ENCODE measurements at places on chromosomes 12 and 14.

- no peak for DNase-seq
These were observed 5.6 kb upstream of the STAT6 start for GRCh38 chr12:57116580-57117281.

DNA sequence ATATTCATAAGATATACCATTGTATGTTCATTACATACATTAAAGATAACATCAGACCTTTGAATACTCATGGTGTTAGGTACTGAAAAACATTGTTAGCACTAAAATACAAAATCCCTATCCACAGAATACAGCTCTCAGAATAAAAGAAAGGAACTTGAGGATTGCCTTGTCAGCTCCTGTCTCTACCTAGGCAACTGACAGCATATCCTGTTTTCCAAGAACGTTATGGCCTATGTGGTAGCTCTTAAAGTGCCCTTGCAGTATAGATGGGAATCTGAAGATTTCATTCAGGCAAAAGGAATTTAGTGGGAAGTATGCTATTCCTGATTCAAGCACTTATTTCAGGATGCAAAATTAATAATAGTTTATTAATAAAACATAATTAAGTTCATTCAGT is 1.8 kb upstream of the PPP1R12A start:
- DNase-seq: no peak

DNA sequence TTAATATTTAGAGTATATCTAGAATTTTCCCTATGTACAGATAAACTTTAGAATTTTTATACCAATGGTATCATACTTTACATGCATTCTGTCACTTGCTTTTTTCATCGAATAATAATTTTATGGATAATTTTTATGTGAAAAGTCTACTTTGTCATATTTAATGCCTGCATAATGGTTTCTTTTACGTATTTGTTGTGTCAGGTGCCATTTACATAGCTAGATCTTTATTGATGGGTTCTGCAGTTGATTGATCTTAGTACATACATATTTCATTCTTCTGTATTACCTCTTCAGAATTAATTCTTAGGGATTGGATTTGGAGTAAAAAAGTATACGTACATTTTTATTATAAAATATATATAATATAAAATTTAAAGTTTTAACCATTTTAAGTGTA is 77.7 kb upstream of the NEDD1 start:
- DNase-seq: no peak

DNA sequence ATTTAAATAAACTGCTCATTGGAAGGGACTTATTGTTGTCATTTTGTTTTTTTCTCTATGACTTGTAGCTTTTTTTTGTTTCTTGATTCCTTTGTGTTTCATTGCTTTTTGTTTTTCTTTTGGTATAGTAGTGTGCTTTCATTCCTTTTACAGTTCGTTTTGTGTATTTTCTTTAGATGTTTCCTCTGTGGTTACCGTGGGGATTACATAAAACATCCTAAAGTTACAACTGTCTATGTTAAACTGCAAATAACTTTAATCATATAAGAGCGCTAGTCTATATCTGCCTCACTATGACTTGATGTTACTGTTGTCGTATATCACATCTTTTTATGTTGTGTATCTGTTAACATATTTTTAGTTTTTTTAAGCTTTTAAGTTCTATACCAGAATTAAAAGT is 86.9 kb downstream of the ATF7IP start:
- no peak for DNase-seq

DNA sequence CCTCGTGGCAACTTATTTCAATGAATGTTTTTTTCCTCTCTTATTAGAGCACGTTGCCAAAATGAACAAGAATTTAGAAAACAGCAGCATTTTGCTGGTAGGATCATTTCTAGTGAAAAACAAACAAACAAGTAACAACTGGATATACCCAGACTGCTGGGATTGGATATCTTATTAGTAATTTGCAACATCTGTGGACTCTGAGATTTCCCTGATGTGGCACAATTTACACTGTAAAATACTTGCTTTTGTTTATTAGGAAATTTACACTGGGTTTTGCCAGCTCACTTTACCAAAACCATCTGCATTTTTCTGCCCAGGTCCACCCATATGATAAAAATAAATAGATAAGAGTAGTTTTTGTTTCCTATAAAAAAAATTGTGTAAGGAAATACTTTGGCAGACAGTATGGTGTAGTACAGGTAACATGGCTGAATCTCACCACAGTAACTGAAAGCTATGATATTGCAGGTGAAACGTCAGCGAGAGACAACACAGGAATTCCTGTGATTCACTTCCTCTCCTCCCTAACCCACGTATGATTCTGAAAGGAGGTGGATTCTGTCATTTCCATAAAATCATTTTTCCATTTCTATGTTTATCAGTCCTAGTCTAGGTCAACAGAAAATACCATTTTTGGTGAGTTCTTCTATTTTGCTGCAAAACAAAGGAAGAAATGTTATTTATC is 176.2 kb upstream of the NOVA1 start:
- DNase-seq: no peak

- DNase-seq: no peak
These were observed 172.1 kb downstream of the TTC7B start for GRCh38 chr14:90643982-90644670.

DNA sequence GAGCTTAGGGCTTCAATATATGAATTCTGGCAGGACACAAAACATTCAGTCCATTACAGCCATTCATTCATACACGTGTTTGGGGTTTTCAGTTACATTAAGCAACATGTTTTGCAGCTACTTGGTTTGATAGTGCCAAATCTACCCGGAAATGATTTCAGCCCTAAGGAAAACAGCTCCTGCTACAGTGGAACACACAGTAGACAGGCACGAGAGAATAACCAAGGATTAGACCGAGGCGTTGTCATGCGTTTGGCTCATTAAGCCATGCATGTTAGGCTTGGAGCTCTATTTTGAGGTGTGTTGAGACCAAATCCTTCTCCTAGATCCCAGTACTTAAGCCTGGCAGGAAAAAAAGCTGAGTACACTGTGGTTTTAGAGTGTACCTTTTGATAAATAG is 177.4 kb downstream of the PRKCH start:
- no peak for DNase-seq

DNA sequence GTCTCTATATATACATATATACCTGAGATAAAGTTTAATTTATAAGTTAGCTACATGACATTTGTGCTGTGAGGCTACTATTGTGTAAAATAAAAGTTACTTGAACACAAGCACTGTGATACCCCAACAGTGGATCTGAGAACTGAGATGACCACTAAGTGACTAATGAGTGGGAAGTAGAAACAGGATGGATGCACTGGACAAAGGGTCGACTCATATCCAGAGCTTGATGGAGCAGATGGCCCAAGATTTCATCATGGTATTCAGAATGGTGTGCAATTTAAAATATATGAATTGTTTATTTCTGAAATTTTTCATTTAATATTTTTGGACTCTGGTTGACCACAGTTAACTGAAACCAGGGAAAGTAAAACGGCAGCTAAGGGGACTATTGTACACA is 908.6 kb upstream of the MDGA2 start:
- DNase-seq: no peak

DNA sequence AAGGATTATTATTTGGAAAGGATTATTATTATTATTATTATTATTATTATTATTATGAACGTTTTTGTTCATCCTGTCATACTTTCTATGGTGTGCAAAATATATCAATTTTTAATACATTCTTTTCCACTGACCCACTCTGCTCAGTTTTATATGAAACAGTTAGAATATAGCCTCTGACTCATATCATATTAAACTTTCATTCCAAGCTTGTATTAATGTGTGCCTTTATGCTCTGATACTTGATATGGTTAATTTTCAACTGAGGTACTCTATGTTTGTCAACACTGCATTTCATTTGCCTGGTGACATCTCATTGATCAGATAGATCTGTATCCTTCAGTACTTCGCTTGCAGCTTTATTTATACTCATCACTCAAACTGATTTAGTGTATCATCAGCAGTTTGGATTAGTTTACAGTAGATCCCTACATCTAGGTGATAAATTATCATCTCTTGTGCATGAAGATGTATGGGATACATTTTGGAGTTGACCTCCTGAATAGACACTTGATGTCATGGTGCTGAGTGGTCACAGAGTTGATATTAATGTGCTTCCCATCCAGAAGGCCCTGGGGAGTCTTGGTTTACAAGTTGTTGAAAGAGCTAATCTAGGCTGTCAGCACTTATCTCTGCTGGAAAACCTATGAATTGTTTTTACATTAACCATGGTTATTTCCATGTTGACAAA is 271.8 kb downstream of the TRHDE start:
- DNase-seq: no peak

GRCh38 chr14:22952418-22952817 is 4.5 kb downstream of the HAUS4 start:
- DNase-seq: no peak

- no peak for DNase-seq
These were observed 39.0 kb upstream of the C12orf75 start for GRCh38 chr12:105291531-105291930.

DNA sequence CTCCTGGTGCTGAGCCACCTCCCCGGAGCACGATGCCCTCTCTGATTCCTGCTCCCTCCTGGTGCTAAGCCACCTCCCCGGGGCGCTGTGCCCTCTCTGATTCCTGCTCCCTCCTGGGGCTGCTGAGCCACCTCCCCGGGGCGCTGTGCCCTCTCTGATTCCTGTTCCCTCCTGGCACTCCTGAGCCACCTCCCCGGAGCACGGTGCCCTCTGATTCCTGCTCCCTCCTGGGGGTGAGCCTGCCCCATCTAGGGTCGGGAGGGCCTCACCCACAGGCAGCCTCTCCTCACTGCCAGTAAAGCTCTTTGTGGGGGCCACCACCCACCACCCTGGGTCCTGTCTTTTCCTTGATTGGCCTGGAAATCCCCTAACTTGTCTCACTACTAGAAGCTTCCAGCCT is 327.6 kb upstream of the SFSWAP start:
- DNase-seq: no peak

GRCh38 chr12:2064071-2064507 is 11.3 kb downstream of the CACNA1C start:
- DNase-seq: no peak

GRCh38 chr12:12503384-12504078 is 59.1 kb downstream of the DUSP16 start:
- DNase-seq: no peak

DNA sequence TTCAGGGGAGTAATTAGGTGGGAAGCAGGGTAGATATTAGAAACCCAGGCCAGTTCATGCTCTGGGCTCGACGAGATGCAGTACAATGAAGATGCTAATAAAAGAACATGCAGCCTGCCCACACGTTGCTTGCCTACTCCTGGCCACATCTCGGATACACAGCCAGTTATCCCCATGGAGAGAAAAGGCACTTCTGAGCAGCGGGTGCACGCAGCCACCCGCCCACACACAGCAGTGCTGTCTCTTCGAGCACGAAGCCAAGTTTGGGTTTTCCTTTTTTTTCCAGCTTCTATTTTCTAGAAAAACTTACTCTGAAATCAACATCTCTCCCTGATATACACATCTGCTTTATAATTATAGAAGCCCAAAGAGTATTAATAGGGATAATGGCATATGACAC is 85.7 kb downstream of the CIT start:
- DNase-seq: no peak

GRCh38 chr12:124939079-124939420 is 24.6 kb upstream of the UBC start:
- no peak for DNase-seq

GRCh38 chr14:90275820-90276219 is 19.5 kb downstream of the PSMC1 start:
- DNase-seq: no peak

- no peak for DNase-seq
These were observed 4.5 kb downstream of the OR10AD1 start for GRCh38 chr12:48198672-48198971.

GRCh38 chr12:19288603-19289244 is 150.6 kb upstream of the AEBP2 start:
- DNase-seq: peak; percentile 9

GRCh38 chr12:120831648-120832267 is 72.4 kb downstream of the SPPL3 start:
- DNase-seq: no peak

GRCh38 chr14:87995500-87996290 is 2.7 kb upstream of the GALC start:
- no peak for DNase-seq

DNA sequence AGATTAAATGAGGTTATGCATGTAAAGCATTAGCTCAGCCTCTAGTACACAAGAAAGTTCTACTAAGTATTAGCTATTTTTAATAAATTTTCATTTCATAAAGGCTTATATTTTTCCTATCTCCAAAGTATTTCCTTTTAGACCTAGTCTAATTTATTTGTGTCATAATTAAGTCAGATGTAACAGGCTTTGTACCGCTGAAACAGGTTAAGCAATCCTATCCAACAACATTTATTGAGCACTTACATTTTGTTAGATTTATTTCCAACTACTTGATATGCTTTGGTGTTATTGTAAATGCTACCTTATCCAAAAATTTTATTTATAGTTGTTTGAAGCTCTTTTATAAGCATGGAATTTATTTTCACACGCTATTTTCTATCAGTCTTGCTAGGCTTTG is 1.8 kb upstream of the PARP2 start:
- DNase-seq: no peak

- peak; percentile 55 for DNase-seq
These were observed 24.3 kb downstream of the NCOR2 start for GRCh38 chr12:124543052-124543589.

GRCh38 chr12:94173660-94174265 is 25.4 kb downstream of the PLXNC1 start:
- DNase-seq: no peak

DNA sequence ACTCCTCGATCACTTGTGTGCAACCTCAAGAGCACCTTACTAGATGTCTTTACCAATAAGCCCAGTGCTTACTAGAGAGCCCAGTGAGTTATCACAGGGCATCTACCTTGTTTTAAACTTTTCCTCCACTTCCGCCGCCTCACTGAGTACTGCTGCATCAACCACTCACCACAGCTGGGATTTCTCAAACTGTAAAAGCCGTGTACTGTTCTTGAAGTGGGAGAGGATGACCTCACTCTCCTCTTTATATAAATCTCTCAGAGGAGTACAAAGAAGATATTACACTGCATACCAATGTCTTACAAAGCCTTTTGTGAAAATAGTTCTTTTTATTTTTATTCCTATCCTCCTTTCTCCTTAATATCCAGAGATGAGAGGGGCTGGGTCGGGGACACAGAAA is 94.1 kb downstream of the PLCZ1 start:
- DNase-seq: no peak

Data from NCI-H2171 (cell line).